ENCODE measurements at places on chromosomes 4 and X.
A peak's percentile ranks its signal among the peaks of the same experiment; 100 is the strongest.

- no peak for DNase-seq
Observed at GRCh38 chrX:17737710-17737985, 355 bp downstream of the SCML1 start.

DNA sequence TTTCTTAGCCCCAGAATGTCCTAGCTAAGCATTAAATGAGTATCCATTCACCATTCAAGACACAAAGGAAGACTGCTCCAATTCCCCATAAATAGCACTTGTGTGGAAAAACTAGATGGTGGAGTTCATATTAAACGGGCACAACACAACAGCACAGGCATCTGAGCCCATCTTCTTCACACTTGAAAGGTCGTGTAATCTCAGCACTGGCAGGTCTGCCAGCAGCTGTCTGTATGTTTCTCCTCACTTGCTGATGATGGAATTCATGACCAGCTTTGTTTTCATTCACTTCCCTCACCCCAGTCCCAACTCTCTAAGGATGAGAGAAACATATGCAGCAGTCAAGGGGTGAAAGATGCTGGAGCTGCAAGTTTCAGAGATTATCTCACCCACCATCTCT lies 148.7 kb downstream of the AFAP1 start:
- no peak for DNase-seq

DNA sequence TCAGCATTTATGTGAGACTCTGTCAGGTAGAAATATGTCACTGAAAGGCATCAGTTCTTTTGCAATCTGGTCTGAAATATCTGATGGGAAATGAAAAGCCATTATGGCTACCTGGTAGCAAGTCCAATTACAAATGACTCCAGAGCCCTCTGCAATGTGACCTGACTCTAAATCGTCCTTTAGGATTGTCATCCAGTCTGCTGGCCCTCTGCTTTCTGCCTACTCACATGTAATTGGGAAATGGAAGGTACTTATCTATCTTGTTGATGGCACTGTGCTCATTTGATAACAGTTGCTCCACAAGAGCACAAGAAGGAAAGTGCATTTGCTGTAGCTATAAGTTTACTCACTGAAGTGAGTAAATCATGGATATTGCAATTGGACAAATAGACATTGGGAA lies 799.8 kb downstream of the RAPGEF2 start:
- DNase-seq: no peak

GRCh38 chr4:42642101-42642797 lies 14.7 kb downstream of the ATP8A1 start:
- DNase-seq: no peak

- DNase-seq: no peak
Observed at GRCh38 chr4:10305816-10306215, 151.4 kb downstream of the ZNF518B start.

- no peak for DNase-seq
Observed at GRCh38 chrX:15204130-15204751, 65.6 kb downstream of the ASB9 start.

- DNase-seq: no peak
Observed at GRCh38 chrX:150308532-150309157, 54.5 kb upstream of the MAMLD1 start.

GRCh38 chr4:67894659-67895058 lies 10.9 kb upstream of the TMPRSS11D start:
- no peak for DNase-seq

DNA sequence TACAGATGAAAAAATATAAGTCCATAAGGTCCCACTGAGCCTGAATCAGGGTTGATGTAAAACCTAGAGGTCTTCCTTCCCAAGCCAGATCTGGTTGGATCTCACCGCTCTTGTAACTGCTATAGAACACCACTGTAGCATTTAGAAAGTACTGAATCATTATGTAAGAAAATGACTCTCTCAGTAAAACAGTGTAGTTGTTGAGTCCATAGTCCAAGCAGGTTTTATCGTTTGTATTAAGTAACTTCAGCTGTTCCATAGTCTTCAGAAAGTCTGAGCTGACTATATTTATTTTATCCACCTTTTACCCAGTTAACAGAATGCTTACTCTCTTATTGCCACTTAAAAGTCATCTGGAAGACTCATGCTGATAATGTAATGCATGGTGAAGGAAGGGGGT lies 82.2 kb downstream of the POLA1 start:
- DNase-seq: no peak

DNA sequence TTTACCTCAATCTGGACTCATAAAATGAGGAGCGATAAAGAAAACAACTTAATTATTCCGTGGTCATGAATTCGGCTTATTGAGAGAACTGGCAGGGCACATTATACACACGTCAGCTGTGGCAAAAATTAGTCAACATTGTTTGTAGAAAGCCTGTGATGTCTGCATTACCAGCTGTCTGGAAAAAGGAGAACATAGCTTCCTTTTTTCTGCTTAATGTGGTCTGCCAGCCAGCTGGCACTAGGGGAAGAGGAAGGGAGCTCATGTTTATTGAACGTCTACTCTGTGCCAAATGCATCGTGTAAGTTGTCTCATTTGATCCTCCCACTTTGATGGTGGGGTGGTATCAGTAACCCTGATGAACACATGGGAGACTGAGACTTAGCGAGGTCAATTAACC lies 367.6 kb downstream of the ARHGAP24 start:
- DNase-seq: peak; percentile 36

GRCh38 chr4:77599378-77599777 lies 6.2 kb upstream of the CXCL13 start:
- DNase-seq: no peak

GRCh38 chrX:87941841-87942240 lies 424.2 kb downstream of the KLHL4 start:
- DNase-seq: no peak

GRCh38 chrX:134377537-134377936 lies 82.4 kb upstream of the HPRT1 start:
- DNase-seq: no peak

- no peak for DNase-seq
Observed at GRCh38 chr4:175418516-175418915, 393.5 kb downstream of the GPM6A start.

DNA sequence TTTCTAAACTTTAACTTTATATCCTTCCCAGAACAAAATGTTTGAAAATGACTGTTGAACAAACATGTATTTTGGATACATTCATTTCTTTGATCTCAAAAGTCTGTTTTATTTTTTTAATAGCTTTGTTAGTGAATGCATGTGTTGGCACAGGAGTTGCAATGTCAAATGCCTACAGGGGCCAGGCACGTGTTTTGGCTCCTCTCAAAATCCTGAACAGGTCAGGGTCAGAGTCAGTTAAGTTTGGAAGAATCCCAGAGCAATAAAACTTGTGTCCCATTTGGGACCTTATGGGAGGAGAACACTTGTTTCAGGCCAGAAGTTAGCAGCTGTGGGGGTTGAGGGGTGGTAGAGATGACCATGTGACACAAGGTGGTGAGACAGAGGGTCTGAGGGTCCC lies 29.0 kb upstream of the CCDC110 start:
- DNase-seq: no peak

GRCh38 chr4:103996637-103997036 lies 276.9 kb upstream of the TACR3 start:
- no peak for DNase-seq

DNA sequence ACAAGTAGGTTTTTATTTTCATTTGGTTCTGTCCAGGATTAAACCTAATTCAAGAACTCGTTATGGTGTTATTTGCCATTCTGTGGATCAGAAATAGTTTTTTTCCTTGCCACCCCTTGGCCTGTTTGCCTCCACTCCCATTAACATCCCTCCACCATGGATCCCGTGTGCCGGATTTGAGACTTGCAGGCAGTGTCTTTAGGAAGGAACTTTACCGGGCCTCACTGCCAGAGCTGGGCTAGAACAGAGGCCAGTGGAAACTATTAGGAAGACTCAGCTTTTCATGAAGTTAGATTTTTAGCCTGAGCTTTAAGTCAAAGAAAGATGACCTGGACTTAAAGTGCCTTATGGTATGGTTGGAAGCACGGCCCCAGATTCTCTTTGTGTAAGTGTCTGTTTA lies 2.4 kb downstream of the KLHL2 start:
- DNase-seq: no peak

- no peak for DNase-seq
Observed at GRCh38 chr4:118746251-118746919, 61.2 kb downstream of the METTL14 start.

DNA sequence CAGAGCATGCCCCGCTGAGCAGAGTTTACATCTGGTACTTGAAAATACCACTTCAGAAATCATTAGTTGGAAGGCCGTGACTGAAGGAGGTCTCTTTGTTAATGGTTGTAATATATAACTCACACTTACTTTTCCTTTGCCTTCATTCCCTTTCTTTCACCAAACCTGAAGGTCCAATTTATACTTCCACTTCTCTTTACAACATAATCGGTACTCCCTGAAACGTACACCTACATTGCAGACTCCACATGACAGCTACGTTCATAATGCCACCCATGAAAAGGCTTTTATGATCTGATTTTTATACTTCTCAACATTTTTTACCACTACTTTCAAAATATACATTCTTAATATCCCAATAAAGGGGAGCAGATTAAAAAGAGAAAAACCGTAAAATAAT lies 298.7 kb downstream of the C4orf33 start:
- no peak for DNase-seq

DNA sequence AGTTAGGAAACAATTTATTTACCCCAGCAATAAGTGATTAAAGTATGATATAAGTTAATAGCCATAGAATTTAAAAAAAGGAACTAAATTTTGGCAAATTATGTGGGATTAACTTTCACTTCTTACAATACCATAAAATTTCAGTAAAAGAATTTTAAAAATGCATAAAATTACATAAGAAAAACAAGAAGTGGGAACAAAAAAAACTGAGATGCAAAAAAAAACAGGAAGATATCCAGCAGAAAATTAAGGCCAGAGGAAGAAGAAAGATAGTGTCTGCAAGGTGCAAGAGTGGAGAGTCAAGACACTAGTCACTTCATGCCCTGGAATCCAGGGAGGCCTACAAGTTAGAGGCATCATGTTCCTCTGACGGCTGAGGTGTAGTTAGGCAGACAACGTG lies 184.2 kb downstream of the GASK1B start:
- no peak for DNase-seq

- no peak for DNase-seq
Observed at GRCh38 chr4:20679951-20680350, 20.3 kb upstream of the PACRGL start.

DNA sequence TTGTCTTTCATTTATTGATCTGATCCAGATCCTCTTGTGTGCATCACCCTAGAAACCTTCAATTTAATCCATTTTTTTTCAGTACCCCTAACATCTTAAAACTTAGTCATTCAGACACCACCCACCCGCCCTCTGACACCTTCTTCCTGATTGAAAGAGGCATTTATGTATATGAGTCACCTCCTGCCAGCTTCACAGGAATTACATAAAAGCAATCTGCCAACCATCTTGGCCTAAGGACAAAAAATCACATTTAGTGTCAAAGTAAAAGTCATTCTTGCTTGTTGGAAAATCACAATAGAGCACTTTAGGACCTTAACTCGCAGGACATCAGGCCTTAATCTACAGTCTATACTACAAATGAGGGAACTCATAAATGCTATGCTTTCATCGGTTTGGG lies 52.1 kb downstream of the NDST3 start:
- no peak for DNase-seq

DNA sequence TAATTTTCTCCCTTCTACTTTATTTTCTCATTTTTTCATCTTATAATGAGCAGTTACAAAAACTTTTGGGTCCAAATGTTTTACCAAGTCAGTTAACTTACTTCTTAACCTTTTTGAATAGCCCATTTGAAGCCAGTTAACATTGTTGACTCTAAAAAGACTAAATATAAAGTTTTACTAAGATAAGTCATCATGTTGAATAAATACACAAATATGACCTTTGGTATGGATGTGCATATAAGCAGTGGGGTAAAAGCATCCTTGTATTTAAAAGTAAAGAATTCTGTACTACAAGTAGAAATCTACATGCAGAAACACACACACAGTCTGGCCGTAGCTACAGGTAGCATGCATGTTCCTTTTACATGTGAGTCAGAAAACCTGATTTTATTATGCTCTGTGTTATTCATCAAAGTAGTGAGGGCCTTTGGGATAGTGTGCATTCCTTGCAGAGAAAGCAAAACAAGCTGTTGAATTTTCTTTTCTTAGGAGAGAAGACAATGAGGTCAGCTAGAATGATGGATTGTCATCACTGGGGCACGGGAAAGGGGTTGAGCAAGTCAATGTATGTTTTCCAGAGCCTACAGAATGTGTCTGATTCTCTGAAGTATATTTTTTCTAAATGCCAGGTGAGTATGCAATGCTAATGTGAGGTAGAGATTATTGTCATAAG lies 533.2 kb upstream of the AGA start:
- DNase-seq: no peak

DNA sequence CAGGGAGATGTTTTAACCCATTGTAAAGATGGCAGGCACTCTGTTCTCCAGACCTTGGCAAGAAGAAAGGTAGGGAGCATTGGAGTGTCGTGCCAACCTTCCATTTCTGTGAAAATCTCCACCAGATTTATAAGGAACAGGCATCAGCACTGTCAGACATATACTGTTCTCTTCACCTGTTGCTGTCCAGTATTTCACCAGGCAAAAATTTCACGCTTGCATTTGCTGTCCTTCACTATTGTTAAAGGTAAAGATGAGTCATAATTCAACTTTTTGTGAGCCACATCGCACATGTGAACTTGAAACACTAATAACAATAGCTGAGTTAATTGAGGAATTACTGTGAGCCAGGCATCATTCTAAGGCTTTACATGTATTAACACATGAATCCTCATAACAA lies 203.4 kb downstream of the ENOX2 start:
- DNase-seq: no peak

- no peak for DNase-seq
Observed at GRCh38 chr4:33911959-33912358, 2332.4 kb downstream of the ARAP2 start.

- DNase-seq: no peak
Observed at GRCh38 chr4:139246166-139246565, 33.9 kb downstream of the MGARP start.

DNA sequence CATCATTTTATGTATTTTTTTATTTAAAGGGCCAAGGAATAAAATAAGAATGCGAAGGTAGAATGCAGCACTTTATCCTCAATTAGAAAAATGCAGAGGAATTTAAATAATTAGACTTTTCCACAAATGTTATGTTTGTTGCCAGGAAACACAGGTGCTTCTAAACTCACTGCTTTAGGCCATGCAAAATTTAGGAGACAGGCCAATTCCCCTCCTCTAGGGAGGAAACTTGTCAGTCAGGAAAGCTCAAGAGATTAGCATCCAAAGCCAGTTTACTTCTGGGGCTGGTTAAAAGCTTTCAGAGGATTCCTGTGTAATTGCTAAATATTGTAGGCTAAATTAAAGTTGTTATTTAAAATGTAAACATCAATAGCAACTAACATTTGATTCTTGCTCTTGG lies 124.5 kb downstream of the DMD start:
- DNase-seq: no peak

GRCh38 chr4:105988671-105989070 lies 93.4 kb downstream of the NPNT start:
- no peak for DNase-seq

GRCh38 chr4:64417974-64418373 lies 8.7 kb upstream of the TECRL start:
- no peak for DNase-seq
